GM03348 (cell line): ENCODE measurements at places on chromosomes 2 and 18.

GRCh38 chr18:57543560-57543959 is 42.9 kb downstream of the FECH start:
- no peak for DNase-seq

DNA sequence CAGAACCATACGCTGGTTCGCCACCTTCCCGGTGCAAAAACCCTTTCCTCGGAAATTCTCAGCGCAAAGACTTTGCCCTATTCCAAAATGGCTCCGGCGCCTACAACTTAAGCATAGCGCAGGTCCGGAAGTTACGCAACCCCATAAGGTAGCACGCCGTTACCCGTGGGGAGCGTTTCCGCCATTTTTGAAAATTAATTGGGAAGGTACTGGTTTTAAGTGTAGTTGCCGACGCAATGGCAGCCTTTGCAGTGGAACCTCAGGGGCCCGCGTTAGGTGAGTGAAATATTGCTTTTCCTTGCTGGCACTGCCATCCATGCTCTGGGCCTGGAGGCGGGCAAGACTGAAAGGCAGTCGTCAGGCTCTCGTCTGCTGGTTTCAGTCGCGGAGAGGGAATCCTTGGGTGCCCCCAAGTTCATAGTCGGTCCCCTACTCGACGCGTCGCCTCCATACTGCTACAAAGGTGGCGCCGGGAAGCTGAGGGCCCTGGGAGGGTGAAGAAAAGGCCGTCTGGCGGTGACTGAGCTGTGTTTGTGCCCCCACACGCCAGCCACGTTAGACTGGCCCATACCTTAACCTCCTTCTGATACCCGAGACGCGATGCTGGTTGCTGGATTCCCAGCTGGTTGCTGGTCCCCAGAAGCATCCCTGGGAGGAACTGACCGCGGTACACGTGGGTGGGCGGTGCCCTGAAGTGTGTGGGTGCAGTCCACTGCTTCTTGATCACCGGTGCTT is at the start of gene NUP35:
Gene NUP35, plus strand, starts transcription at position 222 of the 735 bp plus-strand sequence. Its CDS starts 15 bp downstream, at position 237.
- DNase-seq: peak; percentile 91

- DNase-seq: no peak
Observed at GRCh38 chr18:58670404-58671110, 708 bp upstream of the MALT1 start.

DNA sequence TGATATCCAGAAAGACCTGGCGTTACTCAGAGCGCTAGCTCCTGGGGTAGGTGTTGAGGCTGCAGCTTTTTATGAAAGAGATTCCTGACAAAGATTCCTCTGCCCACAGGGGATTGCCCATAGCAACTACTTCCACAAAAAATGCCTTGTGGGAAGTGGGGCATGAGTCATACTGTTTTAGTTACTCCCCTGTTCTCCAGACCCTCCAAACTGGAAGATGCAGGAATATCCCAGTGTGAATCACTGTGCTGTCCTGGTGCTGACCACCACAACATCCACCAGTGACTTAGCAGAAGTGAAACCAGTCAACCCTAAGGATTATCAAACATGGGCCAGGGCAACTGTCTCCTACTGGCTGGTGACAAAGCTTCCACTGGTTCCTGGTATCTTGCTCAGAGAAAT is 61.8 kb downstream of the CDH2 start:
- peak; percentile 45 for DNase-seq

DNA sequence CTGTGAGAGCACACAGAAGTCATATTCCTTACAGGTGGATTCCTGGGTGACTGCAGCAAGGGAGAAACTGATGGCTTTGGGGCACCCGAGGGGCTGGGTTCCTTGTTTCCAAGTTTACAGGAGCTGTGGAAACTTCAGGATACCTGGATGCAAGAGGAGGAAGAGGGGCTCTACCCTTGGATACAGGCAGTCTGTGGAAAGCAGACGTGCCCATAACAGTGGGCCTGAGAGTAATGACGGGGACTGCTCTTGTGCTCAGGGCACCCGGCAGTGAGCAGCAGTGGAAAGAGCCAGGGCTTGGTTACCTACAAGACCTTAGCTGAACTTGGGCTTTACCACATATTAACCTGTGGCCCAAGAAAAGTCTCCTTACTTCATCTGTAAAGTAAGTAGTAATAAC is 102.2 kb upstream of the TGFA start:
- DNase-seq: no peak

- no peak for DNase-seq
Observed at GRCh38 chr18:23616258-23616657, 30.0 kb upstream of the NPC1 start.

- peak; percentile 53 for DNase-seq
Observed at GRCh38 chr18:5463390-5463789, 80.4 kb downstream of the EPB41L3 start.

DNA sequence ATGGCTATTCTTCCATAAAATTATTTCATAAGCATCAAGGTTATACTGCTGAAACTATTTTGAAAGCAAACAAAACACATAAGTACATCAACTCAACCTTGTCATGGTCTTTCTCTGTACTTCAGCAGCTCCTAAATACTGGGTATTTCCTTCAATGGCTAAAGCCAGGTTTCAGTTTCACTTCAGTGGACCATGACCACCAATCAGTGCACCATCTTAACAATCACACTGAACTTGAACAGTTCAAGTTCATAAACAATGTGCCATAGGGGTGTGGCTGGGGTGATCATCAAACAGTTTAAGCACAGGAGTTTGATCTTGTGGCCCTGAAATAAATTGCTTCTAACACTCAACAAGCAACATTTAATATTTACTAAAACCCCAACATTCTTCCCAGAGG is 124.1 kb upstream of the FIGN start:
- DNase-seq: no peak

- no peak for DNase-seq
Observed at GRCh38 chr2:45554742-45555140, 56.3 kb downstream of the SRBD1 start.

GRCh38 chr2:159942146-159942545 is 120.3 kb downstream of the PLA2R1 start:
- DNase-seq: no peak

- no peak for DNase-seq
Observed at GRCh38 chr2:43001055-43001378, 208.6 kb upstream of the HAAO start.
